Left hindlimb (tissue), 1 donor: ENCODE measurements at places on chromosomes 12 and 14.

- no peak for DNase-seq
Observed at GRCh38 chr12:67940780-67941243, 48.4 kb upstream of the IFNG-AS1 start.

DNA sequence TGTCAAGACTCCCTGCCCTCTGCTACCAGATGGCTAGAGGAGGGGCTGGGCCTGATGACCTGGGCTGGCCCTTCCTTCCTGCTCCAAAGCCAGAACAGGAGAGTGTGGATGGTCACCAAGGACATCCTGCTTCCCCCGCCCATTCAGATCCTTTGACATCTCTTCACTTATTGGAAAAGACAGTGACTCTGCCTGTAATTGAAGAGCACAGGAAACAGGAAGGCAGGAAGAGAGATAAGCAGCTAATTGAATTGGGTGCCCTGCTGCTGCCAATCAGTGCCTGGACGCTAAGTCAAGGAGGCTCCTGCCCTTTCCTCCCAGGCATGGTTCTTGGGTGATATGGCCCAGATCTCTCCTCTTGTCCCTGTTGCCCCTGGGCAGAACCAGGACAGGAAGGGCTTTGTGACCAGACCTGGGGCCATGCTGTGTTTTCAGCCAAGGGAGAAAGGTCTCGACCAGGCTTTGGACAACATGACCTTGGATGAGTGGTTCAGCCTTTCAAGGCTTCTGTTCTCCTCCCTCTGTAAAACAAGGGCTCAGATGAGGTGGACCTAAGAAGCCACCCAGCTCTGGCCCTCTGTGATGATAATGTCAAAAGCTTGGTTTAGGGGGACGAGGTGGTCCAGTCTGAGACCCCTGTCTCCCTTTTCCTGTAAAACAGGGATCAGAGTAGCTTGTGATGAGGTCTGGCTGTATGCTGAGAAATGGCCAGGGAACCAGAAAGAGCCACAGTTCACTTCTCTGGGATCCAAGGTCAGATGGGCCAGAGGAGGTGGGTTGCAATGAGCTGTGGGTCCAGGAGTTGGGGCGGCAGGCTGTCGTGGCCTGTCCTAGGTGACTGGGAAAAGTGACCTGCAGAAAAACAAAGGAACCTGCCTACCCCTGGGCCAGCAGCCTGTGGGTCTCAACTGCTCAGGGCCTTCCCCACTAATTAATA lies 38.8 kb downstream of the FAM222A start:
- DNase-seq = no peak

DNA sequence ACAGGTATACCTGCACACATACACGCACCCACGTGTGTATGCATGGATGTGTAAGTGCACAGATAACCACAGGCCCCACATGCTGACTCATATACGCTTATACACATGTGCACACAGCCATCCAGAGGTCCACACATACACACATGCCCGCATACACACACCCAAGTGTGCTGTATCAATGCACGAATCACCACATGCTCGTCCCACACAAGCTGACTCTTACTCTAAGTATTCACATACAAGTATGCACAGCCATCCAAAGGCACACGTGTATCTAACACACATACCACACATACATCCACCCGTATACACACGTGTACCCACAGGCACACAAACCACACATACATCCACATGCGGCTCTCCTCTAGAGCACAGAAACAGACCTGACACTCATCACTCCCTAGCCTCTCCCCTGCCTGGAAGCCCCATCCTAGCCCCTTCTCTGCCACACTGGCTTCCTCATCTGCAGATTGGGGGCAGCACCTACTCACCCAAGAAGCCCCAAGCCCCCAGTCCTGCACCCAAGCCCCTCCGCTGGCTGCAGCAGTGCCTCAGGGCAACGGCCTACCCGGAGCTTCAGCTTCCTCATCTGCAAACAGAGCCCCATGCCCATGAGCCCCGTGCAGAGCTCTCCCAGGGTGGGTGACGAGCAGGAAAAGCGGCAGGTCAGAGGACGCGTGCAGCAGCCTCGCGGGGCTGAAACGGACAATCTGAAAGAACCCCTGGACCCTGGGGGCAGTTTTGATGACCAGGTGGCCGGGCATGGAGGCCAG lies 105.4 kb downstream of the NCOR2 start:
- DNase-seq = no peak

GRCh38 chr12:91854725-91855124 lies 290.9 kb downstream of the BTG1 start:
- DNase-seq = no peak

DNA sequence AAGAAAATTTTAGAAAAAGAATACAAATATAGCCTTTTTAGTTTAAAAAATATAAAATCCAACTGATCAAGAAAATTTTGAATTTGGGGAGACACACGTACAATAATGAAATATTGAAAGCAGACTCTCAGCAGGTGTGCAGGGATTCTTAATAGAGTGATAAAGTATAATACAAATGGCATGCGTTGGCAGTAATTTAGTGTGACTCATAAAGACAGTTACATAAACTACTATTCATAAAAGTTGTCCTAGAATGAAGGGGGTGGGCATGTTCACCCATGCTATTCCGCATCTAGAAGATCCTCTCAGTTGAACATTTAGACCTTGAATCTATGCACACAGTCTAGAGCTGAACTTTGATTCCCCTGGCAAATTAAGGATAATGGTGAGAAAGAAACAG lies 200.4 kb upstream of the AVPR1A start:
- no peak for DNase-seq

DNA sequence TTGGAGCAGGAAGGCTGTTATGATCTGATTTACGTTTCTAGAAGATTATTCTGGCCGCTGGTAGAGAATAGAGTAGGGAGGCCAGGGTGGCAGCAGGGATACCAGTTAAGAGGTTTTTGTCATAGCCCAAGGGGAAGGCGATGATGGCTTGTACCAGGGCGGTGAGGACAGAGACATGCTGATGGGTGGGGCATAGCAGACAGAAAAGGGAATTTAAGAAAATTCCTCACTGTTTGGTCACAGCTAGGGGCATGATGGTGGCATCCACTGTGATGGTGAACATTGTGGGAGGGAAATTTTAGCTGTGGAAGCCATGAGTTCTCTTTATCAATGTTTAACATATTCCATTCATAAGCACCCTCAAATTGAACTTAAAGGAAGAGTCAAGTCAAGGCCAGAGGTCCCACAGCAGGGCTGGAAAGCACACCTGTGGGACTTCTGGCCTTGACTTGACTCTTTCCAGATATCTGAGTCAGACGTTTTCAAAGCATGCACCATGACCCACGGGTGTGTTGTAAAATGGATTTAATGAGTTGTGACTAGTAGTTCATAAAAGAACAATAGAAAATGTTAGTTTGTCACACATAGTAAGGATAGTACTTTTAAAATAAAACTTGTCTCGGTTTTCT lies 134.6 kb downstream of the CHST11 start:
- DNase-seq = no peak

DNA sequence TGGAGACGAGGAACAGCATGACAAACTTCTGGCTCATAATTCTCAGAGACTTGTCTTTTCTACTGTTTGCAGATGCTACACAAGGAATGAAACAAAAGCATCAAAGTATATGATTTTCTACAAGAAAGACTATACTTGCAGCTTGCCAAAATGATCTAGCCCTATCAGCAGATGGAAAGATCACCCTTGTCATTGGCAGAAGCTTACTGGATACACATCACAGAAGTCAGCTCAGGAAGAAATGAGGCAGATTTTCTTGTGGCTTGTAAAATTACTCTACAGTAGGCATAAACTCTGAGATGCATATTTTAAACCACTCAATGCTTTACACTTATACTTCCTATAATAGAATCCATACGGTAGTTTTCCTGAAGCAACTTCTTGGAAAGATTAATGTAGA lies 20.6 kb downstream of the E2F7 start:
- no peak for DNase-seq

DNA sequence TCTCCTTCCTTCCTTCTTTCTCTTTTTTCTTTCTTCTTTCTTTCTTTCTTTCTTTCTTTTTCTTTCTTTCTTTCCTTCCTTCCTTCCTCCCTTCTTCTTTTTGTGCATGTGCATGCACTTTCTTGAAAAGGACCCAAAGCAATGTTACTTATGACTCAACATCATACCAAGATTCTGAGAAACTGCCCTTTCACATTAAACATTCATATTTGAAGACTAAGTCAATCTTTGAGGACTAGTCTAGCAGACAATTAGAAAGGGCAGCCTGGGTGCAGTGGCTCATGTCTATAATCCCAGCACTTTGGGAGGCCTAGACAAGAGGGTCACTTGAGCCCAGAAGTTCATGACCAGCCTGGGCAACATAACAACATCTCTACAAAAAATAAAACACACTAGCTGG lies 212.8 kb upstream of the KITLG start:
- DNase-seq = no peak

DNA sequence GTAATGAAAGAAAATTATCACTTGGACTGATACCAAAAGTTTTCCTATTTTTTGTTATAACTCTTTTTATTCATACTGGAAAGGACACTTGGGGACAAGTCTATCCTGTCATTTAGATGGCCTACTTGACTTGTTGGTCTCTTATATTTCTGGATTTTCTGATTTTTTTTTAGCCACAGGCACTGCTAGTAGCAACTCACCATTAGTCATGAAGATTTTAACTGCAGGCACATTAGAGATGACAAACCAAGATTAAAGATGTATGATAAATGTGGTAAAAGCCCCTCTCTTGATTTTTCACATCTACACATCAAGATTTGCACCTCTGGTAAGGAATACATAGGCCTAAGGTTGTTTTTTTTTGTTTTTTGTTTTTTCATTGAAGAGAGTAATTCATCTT lies 217.0 kb downstream of the SLC25A21 start:
- DNase-seq = no peak

GRCh38 chr14:73662487-73662943 lies 17.7 kb downstream of the DNAL1 start:
- DNase-seq = no peak

- no peak for DNase-seq
Observed at GRCh38 chr12:29593001-29593400, 95.5 kb upstream of the OVCH1 start.

DNA sequence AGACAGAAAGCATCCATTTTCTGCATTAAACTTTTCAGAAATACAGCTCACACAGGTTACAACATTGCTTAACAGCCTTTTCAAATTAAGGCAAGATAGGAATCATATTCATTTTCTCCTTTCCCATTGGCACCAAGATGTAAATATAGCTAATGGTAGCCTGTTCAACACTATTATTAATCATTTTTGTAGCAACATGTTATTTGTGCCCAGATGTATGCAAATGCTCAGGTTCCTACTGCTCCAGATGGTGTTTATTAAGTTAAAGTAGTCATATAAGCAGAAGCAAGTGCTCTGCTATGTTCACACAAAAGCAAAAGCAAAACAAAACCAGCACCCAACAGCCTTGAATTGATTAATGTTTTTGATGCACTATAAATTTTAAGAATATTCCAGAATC lies 1110.6 kb downstream of the SLC6A15 start:
- no peak for DNase-seq

- peak; percentile 27 for DNase-seq
Observed at GRCh38 chr14:43914041-43914693, 592.9 kb downstream of the FSCB start.

DNA sequence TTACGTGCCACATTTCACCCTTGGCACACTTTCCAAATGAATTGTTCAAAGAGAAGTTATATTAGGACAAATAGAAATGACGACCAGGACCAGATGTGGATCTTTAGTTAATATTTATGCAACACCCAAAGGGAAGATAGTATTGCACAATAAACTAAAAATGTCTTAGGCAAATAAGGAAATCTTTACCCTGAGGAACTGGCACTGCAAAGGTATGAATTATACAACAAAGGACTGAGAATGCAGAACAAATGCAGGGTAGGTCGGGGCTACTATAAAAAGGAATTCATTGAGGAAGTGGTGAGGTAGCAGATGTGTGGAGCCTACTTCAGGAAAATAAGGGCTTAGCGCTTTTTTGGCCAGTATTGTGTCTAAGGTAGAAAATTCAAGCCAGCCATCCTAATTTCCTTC lies 3.9 kb upstream of the TMTC2 start:
- no peak for DNase-seq

- DNase-seq = no peak
Observed at GRCh38 chr14:75748336-75748735, 87.3 kb downstream of the TTLL5 start.

DNA sequence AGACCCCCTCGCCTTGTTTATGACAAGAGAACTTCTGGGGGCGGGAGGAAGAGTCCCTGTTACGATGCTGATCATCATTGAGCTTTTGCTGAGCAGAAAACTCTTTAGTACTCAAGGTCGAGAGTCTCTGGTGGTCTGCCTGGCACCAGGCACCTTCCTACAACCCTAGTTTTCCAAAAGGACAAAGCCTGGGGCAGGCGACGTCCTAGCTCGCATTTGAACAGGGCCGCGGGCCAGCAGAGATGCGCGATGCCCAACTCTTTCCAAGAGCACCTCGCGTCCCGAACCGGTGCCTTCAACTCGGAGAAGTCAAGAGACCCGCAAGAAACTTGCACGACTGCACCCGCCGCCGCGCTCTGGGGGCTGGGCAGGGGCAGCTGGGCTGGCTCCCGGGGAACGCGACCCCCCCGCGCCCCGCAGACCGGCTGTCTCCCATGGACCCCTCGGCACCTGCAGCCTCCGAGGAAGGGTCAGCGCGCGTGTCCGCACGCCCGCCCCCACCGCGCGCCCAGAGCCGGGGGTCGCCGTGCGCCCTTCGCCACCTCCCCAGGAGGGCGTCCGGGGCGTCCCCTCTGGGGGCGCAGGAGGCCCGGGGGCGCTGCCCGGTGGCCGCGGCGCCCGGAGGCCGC lies 377 bp upstream of the BCL7A start:
- peak; percentile 64 for DNase-seq

- DNase-seq = no peak
Observed at GRCh38 chr12:116916122-116916521, 5.4 kb downstream of the FBXW8 start.

GRCh38 chr14:103382376-103382775 lies 2.8 kb upstream of the MARK3 start:
- DNase-seq = no peak

- DNase-seq = no peak
Observed at GRCh38 chr14:74018174-74018585, 908 bp downstream of the ENTPD5 start.

DNA sequence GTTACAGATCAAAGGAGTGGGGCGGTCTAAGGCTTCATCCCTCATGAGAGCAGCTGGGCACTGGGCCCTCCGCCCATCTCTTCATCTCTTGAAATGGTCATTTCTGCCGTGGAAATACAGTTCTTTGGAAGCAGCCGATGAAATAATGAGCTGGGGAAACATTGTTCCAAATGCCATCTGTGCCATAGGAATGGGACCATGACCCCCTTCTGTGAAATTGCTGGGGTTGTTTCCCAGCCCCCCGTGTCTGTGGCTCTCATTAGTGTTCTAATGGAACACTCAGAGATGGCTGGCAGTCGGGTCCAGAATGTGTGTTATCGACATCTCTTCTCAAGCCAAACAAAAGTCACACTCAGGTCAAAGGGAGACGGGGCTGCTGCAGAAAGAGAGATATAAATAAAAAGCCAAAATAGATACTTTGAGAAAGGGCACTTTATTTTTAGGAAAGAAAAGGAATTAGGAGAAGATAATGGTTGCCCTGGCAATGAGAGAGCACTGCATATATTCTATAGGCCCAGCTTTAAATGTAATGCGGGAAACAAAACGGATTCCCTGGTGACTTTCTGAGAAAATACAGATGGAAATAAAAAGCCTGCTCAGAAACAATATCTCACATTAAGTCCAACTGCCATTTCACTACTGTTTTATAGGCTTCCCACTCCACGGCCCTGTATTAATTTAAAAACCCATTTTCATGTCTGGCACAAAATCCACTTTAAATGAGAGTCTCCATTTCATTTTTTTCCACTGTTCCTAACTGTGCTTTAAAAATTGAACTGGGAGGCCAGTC lies 107.1 kb downstream of the TTC8 start:
- DNase-seq = peak; percentile 38
